ENCODE measurements at places on chromosomes 1 and 21.

DNA sequence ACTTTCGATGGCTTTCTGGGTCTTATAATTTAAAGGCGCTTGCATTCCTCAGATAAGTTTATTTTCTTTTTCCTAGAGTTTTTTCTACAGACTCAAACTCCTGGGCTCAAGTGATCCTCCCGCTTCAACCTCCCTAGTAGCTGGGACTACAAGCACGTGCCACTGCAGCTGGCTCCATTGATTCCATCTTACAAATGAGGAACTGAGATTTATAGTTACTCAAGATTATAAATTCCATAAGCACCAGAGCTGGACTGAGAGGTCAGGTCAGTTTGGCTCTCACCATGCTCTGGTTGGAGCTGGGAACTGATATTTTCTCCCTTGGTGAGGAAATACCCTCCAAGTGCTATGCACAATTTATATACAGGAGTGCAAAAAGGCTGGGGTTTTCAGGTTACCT lies 13.4 kb upstream of the PRPF38B start:
- no peak for DNase-seq

GRCh38 chr1:209567698-209568175 lies 15.8 kb upstream of the CAMK1G start:
- no peak for DNase-seq

- no peak for DNase-seq
Observed at GRCh38 chr1:20143318-20143717, 4.2 kb downstream of the PLA2G2F start.

DNA sequence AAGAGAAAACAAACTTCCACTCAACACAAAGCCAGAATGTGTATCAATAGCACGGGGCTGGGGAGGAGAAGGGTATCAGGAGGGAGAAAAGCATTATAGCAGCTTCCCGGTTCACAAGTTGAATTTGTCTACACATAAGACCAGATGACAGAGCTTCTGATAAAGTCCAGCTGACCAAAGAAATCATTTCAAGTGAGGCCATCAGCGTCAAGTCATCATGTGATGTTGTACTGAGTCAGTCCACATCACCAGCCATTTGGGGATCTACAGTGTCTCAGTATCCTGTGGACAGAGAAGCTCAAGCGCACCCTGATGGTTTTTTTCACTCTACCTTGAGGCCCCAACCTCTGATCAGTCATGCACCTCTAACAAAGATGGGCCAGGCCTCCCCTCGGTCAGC lies 33.0 kb downstream of the SETD4 start:
- no peak for DNase-seq

DNA sequence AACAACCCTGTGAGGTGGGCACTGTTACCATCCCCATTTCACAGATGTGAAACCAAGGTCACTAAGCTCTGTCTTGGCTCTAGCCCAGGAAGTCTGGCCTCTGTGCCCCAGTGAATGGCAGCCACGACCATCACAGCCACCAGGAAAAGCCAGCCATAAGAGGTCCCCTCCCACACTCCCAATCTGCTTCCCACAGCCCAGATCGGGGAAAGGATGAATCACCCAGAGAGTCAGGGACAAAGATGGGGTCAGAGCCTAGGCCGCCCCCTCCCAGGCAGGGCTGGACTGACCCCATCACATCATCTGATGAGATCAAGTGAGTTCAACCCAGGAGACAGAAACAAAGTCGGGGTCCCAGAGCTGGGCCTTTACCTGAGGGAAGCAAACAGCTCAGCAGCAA lies 22.9 kb upstream of the COL16A1 start:
- DNase-seq: no peak

- DNase-seq: no peak
Observed at GRCh38 chr1:16085522-16085921, 12.1 kb upstream of the FAM131C start.

DNA sequence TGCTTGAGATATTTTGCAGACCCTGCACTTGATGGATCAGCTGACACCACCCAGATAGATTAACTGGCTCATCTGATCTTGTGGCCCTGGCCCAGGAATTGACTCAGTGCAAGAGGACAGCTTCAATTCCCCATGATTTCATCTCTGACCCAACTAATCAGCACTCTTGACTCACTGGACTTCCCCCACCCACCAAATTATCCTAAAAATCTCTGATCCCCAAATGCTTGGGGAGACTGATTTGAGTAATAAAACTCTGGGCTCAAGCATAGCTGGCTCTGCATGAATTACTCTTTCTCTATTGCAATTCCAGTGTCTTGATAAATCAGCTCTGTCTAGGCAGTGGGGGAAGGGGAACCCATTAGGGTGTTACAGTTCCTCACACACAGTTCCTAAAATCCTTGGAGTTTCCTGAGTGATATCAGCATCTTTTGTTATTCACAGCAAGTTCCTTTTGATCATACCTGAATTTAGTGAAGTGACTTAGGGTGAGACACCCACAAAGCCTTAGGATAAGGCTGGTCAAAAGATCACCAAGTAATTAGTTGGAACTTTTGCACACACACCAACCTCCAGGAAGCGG lies 104.2 kb downstream of the COP1 start:
- DNase-seq: no peak

- DNase-seq: no peak
Observed at GRCh38 chr1:101241485-101242225, 4.8 kb downstream of the S1PR1 start.

DNA sequence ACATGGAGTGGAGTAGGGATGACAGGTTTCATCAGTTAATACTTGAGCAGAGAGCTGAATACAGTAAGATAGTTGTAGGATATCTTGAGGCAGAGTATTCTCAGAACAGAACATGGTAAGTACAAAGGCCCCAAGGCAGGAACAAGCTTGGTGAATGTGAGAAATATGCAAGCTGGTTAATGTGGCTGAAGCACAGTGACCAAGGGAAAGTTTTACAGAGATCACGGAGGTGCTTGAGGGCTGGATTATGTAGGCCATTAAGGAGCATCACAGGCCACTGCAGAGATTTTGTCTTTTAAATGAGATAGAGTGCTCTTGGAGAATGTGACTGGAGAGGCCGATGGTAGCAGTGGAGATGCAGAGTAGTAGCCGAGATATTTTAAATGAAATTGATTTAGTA lies 54.0 kb upstream of the BOLA1 start:
- DNase-seq: no peak

Measured in stimulated activated CD4-positive, alpha-beta T cell treated with anti-CD3 and anti-CD28 coated beads, TNF-alpha, amount 100 ng/mL, for 1 hour (primary cell).